Stimulated activated CD4-positive, alpha-beta T cell treated with anti-CD3 and anti-CD28 coated beads, TNF-alpha, amount 100 ng/mL, for 24 hours (primary cell): ENCODE measurements at places on chromosomes 1 and 21.

- DNase-seq: no peak
Measured at GRCh38 chr1:161127649-161128048, 4.8 kb downstream of the DEDD start.

GRCh38 chr1:166882893-166883292 lies 6.8 kb upstream of the TADA1 start:
- DNase-seq: no peak

DNA sequence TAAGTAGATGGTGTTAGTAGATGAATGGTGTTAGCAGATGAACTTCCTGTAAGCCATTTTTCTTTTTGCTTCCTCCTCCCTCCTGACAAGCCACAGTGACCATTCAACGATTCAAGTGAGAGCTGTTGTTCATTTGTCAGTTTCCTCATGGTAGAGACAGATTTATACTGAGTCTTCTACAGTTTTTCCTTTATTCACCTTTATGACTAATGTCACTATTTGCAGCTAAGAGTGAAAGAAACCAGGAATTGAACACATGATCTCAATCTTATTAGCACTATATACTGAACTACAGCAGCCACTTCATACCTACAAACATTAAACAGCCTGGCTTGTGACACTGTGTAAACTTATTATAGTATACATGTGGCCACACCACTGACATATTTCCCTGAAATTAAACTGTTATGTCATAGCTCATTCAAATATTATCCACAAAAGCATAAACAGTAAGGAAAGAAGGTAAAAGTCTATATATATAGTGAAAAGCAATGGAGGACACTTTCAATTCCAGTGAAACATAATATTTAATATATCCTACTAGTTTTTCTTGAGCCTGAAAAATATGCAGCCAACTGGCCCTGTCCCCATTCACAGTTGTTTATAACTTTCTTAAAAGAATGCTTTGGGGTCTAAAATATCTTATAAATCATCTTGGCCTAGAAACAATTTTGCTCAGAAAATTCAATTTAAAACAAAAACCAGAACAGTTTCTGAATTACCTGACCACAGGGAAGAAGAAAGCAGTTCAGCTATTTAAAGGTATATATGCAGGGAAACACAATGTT lies 566.9 kb upstream of the ZRANB2 start:
- no peak for DNase-seq

GRCh38 chr1:224497714-224498573 lies 63.3 kb upstream of the WDR26 start:
- DNase-seq: peak; percentile 72

- no peak for DNase-seq
Measured at GRCh38 chr1:169271098-169271497, 96.5 kb downstream of the NME7 start.

DNA sequence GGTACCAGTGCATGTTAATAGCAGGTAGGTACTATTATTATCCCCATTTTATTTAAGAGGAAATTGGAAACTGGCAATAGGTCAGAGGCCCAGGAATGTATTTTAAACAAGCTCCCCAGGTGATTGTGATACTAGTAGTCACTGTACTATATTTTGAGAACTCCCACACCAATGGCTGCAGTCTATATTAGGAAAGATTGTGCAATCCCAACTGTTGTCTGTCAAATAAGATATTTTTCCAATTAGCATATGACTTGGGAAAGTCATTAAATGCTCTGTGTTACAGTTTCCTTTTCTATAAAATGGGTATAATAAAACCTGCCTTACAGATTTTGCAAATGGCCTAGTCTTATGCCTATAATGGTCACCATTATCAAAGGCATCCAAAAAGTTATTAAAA lies 94.2 kb upstream of the DMRTA2 start:
- no peak for DNase-seq

DNA sequence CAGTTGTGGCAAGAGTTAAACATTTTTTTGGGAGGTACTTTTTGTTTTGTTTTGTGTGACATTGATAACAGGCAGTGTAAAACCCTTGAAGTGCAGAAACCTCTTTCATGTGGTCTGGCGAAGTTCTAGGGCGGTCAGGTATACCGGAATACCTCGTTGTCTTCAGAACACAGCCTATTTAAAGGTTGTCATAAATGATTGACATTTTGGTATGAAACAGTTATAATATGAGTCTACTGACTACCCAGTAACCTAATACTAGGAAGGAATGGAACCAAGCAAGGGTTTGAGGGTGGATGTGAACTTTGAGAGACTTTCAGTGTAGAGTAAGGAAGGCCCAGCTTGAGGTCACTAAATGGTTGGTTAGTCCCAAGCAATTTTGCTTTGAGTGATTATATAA lies 40.5 kb downstream of the PATJ start:
- DNase-seq: peak; percentile 9

DNA sequence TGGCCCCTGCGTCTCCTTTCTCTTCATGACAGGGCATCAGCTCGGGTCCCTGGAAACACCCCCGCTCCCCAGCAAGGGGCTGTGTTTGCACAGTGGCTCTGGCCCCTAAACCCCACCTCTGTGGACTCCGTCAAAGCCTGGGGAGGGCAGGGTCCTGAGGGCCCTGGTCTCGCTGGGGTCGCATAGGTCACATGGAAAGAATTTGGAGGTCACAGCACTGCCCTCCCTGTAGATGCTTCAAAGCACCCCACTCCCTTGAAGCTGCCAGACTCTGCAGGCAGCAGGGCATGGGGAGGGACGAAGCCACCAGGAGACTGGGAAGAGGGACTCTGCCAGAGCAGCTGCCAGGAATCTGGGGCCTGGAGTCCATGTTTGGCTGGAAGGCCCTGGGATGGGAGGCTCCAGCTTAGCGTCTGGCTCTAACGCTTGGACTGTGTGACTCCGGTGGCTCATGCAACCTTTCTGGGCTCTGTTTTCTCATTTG lies 36.6 kb upstream of the ECE1 start:
- no peak for DNase-seq

GRCh38 chr1:27129225-27129624 lies 25.7 kb downstream of the SLC9A1 start:
- DNase-seq: no peak

DNA sequence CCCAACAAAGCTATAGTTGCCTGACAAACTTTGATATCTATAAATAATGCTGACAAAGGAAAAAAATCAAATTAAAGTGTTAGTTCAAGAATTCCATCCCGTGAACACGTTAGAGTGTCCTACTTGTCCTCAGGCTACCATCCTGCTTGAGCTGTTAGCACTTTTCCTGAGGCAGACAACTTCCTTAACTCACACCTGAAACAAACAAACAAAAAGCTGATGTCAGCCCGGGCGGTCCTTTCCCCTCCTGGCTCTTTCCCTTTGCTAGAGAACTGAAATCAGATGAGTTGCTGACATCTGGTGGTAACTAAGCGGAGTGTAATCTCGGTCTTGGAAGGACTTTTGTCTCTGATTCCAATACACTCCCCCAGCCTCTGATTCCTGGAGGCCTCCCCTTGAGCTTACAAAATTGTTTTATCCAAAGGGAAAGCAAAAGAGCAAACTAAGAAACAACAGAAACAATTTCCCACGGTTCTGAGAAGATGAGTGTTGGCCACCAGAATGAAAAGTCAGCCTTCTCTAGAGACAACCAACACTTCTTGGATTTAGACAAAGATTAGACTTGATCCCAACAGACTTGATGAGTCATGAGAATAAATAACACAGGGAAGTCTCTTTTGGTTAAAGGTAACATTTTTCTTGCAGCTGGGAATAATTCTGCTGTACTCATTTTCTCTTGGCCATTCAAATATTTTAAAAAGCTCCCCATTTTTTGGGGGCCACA lies 135.4 kb downstream of the PROX1 start:
- DNase-seq: no peak

DNA sequence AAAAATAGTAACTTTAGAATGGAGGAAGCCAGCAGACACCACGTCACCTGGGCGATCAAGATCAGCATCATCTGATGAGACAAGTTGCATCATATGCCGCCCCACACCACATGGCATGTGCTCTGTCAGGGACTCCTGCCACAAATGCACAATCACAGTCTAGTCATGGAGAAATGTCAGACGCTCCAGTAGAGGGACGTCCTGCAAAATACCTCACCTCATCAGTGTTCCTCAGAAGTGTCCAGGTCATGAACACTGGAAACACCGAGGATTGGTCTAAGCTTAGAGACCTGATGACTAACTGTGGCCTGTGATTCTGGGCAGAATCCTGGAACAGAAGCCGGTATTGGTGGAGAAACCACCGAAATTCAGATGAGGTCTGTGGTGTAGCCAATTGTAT lies 14.3 kb downstream of the ADARB1 start:
- DNase-seq: no peak

DNA sequence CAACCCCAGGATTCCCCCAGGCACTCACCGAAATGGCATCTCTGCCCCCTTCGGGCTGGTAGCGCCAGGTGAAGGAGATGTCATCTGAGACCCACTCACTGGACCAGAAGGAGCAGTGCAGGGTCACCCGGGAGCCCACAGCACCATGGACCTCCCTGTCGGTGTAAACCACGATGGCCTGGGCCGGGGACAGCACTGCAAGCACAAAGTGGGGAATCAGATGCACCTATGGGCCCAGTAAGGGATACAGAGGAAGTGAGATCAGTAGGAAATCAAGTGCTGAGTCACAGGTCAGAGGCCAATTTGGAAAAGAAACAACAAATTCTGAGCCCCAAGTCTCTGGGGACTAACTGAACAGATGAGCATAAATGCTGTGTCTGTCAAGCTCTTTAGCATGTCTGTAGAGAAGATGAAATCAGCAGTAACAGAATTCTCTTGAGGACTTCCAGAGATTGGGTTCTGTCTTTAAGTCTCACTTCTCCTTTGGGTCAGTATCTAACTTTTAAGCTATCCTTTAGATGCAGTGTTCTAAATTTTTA lies 2.5 kb downstream of the MPZ start:
- no peak for DNase-seq

GRCh38 chr1:94798054-94798453 lies 22.1 kb upstream of the SLC44A3 start:
- DNase-seq: no peak

DNA sequence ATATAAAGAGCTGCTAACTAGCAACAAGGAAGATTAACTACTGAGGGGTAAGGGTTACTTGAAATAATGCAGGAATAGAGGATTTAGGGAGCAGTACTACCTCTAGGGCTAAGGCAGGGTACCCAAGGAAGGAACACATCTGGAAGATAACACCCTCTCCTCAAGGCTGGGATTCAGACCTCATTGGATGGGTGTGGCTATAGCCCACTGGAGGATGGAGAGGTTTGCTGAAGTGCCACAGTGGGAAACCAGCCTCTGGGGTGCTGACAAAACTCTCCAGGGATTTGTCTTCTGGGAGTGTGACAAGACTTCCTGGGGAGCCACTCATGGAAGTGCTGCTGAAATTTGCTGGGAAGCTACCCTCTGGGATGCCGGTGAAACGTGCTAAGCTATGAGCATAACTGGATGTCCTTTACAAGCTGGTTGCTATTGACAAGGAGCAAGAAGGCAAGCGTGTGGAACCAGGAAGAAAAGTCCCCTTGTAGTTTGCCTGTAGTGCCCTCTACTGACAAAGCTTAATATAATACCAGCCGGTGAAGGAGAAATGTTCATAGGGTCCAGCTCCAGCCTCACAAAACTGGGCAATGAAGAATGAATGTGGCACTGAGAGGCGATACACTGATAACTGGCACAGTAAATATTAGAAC lies 122.8 kb upstream of the USP24 start:
- DNase-seq: no peak

GRCh38 chr1:21451212-21451611 lies 11.3 kb downstream of the NBPF3 start:
- DNase-seq: no peak

DNA sequence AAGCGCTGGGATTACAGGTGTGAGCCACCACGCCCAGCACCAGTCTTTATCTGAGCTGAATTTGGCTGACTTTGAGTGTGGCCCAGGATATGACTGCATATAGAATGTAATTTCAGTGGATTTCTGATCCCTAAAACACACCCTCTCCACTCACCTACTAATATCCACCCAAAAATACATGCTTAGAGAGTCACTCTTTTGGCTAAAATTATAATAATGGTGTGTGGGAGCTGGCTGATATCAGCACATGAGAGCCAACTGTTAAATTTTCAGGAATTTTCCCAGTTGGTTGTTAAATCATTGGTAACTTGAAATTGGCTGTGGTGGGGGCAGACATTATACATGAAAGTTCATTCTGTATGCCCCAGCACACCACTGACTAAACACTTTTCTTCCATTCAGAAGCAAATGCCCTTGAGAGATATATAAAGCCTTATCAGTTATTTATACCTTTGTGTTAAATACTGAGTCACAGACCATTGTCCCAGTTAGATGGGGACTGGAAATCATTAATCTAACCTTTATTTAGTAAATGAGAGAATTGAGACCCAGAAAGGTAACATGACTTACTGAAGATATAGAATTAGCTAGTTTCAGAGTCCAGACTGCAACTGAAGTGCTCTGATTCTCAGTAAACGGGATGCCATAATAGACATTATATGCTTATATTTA lies 9.9 kb upstream of the CD247 start:
- no peak for DNase-seq

DNA sequence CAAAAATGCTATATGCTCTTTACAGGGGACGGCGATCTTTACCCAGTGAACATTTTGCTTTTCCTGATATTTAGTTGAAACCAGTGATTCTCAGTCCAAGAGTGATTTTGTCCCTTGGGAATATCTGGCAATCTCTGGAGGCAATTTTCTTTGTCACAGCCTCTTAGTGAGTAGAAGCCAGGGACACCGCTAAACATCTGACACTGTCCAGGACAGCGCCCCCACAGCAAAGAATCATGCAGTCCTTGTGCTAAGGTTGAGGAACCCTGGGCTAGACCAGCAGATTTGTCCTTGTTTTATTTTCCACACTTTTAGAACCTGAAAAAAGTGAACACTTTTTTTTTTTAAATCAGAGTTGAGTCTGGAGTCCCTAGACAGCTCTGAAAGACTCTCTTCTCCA lies 13.1 kb downstream of the EVA1C start:
- DNase-seq: no peak

DNA sequence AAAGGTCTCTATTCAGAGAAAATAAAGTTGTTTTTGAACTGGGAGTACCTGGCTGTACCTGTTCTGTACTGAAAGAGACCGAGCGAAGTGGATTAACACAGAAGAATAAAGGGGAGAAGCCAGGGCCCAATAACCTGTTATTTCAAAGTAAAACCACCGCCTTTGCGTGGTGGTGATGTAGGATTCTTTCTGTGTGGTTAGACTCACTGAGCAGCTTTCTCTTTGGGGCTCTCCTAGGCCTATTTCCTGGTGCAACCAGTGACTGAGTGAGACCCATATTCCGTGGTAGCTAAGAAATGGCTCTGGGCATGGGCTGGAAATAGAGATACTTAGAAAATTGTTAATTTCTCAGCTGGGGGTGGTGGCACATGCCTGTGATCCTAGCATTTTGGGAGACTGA lies 99.9 kb downstream of the XCL2 start:
- DNase-seq: no peak

GRCh38 chr1:44853201-44853600 lies 10.1 kb upstream of the PTCH2 start:
- DNase-seq: no peak
